A172 (cell line): ENCODE measurements at places on chromosomes 5 and 9. TPM values are rescaled to one million over a fixed set of nuclear protein-coding genes. Genes with fewer than 3 reads are reported as not detected.

PCDHB11 gene
- total RNA-seq, result 1.7 and 2.0 TPM in 2 replicates

RETREG1 gene
- 20.7 and 25.4 TPM in 2 replicates for total RNA-seq

QRFP gene
- total RNA-seq, result not detected in 2 replicates

IL9 gene
- total RNA-seq, result not detected in 2 replicates

TRIP13 gene
- 92.9 and 108 TPM in 2 replicates for total RNA-seq

SVEP1 gene
- 0.07 TPM in 1 of 2 replicates, not detected in the other for total RNA-seq

AGPAT2 gene
- total RNA-seq, result 79.4 and 88.8 TPM in 2 replicates

NEUROG1 gene
- not detected in 2 replicates for total RNA-seq

AGXT2 gene
- not detected in 2 replicates for total RNA-seq

CDK5RAP2 gene
- 34.8 and 42.9 TPM in 2 replicates for total RNA-seq

ECM2 gene
- total RNA-seq, result 0.26 TPM in 1 of 2 replicates, not detected in the other

PCDHA4 gene
- total RNA-seq, result 1.9 and 2.6 TPM in 2 replicates

MARCOL gene
- not detected in 2 replicates for total RNA-seq

ADAMTS16 gene
- total RNA-seq, result 3.4 and 3.5 TPM in 2 replicates

CDX1 gene
- total RNA-seq, result not detected in 2 replicates

TPRN gene
- 26.9 and 34.5 TPM in 2 replicates for total RNA-seq

IFNA2 gene
- not detected in 2 replicates for total RNA-seq

RC3H2 gene
- 59.9 and 62.0 TPM in 2 replicates for total RNA-seq

CLPTM1L gene
- 271 and 287 TPM in 2 replicates for total RNA-seq

S100Z gene
- total RNA-seq, result 0.47 TPM in 1 of 2 replicates, not detected in the other

SCGB3A2 gene
- total RNA-seq, result not detected in 2 replicates

CDH12 gene
- total RNA-seq, result 0.47 and 2.2 TPM in 2 replicates

ELAVL2 gene
- total RNA-seq, result 7.7 and 27.5 TPM in 2 replicates

DAB2 gene
- 38.5 and 46.1 TPM in 2 replicates for total RNA-seq
